Activated B cell treated with CpG ODN at 0.5 μM for 24 hours (primary cell): ENCODE measurements at places on chromosomes 2 and 18. TPM values are rescaled to one million over a fixed set of nuclear protein-coding genes. Genes with fewer than 3 reads are reported as not detected.

Gene AGXT
- not detected in 2 replicates for total RNA-seq

Gene CDCA7
- 4.9 and 6.3 TPM in 2 replicates for total RNA-seq

Gene UGT1A3
- not detected in 2 replicates for total RNA-seq

Gene RGPD3
- total RNA-seq = 0.27 and 0.35 TPM in 2 replicates

Gene KCNJ13
- not detected in 2 replicates for total RNA-seq

Gene RTP5
- total RNA-seq = 0.12 TPM in 1 of 2 replicates, not detected in the other

DNA sequence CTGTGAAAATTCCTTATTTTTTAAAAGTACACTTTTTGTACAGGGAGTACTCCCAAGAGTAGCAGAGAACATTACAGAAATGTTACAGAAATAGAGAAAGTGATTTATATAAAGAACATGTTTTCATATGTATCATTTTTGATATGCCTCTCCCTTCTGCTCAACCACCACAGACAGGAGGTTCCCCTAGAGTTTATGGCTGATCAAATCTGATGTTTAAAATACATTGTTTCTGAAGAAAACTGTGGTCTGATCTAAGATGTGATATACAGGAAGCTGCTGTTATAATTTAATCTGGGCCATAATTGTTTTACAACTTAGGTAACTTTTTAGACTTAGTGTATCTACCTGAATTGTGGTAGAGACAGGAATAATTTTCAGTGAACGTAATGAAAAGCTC is 37.0 kb downstream of the STAT4 start:
- no peak for DNase-seq

- DNase-seq = no peak
Observed at GRCh38 chr2:181586569-181587081, 70.3 kb downstream of the CERKL start.

DNA sequence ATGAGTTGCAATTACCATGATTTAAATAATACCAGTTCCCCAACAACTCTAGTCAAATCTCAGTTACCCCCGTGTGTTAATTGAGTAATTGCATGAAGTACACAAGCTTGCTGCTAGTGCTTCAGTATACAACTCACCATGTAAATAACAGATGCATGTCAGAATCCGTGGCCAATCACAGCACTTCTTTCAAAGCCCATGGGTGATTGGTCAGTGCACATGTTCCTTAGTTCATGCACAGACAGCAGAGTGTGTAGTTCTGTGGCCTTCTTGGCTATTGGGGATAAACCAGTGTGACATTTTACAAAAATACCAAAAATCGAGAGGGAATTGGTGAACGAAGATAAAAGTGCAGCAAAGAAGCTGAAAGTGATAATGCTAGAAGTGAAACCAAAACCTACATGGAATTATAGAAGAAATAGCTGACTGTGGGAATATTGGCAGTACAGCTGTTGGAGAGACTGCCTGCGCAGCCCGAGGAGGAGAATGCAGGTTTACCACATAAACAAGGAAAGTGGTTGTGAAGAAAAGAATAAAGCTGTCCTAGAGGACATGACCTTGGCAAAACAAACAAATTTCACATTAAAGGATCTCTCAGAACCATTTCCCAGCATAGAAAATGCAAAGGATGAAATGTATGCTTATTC is 59.4 kb downstream of the NEDD4L start:
- DNase-seq = no peak

DNA sequence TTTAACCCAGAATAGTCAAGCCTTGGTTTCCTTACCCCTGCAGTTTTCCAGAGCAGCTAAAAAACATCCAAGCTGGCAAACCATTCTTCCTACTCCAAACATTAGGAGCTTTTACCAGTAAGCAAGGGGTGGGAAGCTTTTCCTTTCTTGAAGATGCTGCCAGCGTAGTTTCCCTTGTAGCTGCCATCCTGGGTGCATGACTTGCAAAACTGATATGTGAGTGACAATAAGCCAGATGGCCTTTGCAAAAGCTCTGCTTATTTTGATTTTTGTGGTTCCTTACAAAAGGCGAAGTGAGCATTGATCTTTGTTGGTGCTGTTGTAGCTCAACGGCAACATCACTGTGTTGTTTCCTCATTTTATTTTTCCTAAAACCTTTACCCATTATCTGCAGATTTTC is 138.8 kb downstream of the WDSUB1 start:
- no peak for DNase-seq

DNA sequence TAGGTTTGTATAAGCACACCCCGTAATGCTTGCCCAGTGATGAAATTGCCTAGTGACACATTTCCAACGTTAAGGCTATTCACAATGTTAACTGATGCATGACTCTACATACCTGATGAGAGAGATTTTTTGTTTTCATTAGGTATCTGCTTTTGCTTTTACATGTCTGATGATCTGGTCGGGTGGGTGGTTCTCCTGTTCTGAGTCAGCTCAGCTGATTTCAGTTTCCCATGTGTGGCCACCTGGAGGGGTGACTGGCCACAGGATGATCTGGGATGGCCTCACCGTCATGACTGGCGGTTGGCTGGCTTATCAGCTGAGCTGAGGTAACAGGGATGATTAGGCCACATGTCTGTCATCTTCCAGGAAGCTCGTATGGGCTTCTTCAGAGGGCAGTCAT is 33.8 kb upstream of the ACYP2 start:
- no peak for DNase-seq

- no peak for DNase-seq
Observed at GRCh38 chr2:135168204-135168856, 116.2 kb downstream of the RAB3GAP1 start.

DNA sequence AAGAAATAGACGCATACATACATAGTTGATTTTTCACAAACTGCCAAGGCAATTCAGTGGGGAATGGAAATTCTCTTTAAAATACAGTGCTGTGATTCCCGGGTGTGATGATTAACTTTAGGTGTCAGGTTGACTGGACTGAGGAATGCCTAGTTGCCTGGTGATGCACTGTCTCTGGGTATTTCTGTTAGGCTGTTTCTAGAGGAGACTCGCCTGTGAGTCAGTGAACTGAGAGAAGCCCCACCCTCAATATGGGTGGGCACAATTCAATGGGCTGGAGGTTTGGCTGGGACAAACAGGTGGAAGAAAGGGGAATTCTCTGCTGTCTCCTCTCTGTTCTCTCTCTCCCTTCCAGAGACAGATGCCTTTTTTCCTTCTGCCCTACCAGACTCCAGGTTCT is 187.6 kb downstream of the ARHGAP28 start:
- DNase-seq = no peak
